AML-193 (cell line): ENCODE measurements at places on chromosomes 6 and 20.
A peak's percentile ranks its signal among the peaks of the same experiment; 100 is the strongest.

- DNase-seq = no peak
Measured at GRCh38 chr6:85749236-85749635, 106.5 kb upstream of the SYNCRIP start.

- DNase-seq = no peak
Measured at GRCh38 chr6:23587582-23587981, 538.4 kb upstream of the NRSN1 start.

DNA sequence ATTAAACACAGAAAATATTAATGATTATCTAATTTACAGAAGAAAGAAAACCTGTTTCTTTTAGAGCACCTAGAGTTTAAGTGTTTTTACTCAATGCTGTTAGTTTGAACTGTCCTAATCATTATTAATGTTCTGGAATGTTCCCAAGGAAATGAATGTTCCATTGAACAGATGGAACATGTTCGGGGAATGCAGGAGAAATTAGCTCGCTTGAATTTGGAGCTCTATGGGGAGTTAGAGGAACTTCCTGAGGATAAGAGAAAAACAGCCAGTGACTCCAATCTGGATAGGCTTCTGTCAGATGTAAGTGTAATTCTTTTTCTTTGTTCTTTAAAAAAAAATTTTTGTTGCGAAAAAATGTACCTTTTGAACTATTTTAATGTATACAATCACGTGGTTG lies 10.8 kb upstream of the ECT2L start:
- no peak for DNase-seq

- peak; percentile 60 for DNase-seq
Measured at GRCh38 chr6:125886021-125886420, 70.5 kb upstream of the HINT3 start.

DNA sequence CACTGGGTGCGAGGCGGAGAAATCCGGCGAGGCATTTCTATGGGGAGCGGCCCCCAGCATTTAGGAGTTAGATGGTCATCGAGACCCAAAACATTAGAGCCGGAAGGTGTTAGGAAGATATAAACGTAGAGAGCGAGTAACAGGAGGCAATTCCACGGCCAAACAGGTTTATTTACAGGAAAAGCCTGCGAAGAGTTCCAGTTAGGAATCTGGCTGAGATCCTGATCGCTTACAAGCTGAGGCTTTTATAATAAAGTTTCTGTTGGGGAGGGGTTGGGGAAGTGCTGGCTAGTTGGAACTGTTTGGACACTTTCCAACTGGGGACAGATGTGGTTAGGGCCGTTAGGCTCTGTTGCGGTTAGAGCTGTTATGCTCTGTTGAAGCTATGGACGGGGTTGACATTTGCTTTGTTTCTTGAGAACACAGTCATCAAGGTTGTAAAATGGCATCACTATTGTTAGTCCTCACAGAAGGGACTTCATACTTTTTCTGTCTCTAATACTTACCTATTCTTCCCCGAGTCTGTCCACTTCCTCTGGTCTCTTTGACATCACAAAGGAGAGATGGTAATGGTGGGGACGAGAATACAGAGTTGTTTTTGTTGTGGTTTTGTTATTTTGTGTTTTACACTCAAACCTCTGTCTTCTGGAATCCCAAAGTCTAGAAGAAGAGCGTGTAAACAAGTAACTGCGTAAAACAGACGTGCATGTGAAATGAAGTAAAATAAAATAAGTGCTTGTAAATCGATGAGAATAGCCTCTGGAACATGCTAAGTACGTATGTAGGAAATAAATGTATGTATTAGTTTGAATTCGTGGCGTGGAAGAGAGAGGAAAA lies 554 bp upstream of the ZSCAN31 start:
- peak; percentile 96 for DNase-seq

- DNase-seq = no peak
Measured at GRCh38 chr6:144350528-144350880, 65.4 kb downstream of the UTRN start.

- no peak for DNase-seq
Measured at GRCh38 chr6:17219098-17219497, 62.1 kb upstream of the RBM24 start.

DNA sequence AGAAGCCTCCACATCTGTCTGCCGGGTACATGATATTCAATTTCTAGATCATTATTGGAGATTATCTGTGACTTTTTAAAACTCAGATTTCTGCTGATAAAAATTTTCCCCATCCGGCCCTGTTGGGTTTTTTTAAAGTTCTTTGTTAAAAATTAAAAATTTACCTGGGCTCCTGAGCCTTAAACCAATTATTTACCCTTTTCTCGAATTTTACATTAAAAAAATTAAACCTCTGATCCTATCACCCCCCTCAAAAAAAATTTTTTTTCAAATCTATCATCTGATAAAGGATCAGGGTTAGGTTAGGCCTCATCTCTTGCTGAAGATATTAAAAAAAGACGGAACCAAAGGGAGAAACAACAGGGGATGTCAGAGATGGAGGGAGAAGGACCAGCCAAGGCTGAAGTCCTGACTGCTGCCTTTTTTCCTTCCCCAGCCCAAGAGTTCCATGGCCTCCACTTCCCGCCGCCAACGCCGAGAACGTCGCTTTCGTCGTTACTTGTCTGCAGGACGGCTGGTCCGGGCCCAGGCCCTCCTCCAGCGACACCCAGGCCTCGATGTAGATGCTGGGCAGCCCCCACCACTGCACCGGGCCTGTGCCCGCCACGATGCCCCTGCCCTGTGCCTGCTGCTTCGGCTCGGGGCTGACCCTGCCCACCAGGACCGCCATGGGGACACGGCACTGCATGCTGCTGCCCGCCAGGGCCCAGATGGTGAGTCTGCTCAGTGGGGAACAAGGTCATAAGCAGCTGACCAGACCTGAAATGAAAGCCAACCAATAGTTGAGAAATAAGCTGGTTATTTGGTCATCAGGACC lies 527 bp downstream of the NFKBIL1 start:
- no peak for DNase-seq

GRCh38 chr6:100216760-100217159 lies 222.7 kb upstream of the MCHR2 start:
- no peak for DNase-seq

DNA sequence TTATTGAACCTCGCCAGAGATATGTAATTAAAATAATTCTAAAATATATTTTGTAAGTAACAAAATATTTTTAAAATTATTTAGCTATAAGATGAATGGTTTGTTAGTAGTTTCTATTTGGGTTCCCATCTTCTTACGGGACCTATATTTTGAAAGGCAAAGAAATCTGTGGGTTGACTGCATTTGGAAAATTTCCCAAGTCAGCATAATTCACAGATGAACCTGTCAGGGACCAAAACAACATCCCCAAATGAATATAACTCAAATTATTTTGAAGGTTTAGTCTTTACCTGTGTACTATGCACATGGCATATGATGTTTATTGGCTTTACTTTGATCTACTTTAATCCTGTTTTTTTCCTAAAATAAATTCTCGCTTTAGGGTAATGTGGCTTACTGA lies 607.4 kb upstream of the JAG1 start:
- no peak for DNase-seq

- no peak for DNase-seq
Measured at GRCh38 chr6:143578054-143578453, 66.5 kb upstream of the FUCA2 start.

DNA sequence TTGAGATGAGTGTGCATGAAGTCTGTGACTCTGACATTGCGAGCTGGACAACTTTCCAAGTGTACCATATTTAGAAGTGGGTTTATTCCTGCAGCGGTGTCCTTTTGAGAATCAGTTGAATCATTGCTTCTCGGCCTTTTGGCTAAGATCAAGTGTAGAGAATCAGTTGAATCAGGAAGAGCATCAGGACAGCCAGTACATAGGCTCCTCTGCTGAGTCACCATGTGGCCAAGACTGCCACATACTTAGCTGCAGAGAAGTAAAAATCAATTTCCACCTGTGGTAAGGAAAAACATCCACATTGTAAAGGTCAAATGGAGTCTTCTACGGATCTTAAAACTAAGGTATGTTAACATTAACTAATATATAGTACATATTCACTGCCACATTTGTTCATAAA lies 428.4 kb upstream of the MARCKS start:
- no peak for DNase-seq

- DNase-seq = peak; percentile 59
Measured at GRCh38 chr20:23049201-23050075, at the start of gene THBD. Gene THBD, minus strand, starts transcription at chr20:23049672. Its CDS starts 168 bp downstream, at chr20:23049504.

- DNase-seq = no peak
Measured at GRCh38 chr6:3456898-3457709, at the start of gene SLC22A23. Gene SLC22A23, minus strand, starts transcription at chr6:3457050. Its CDS starts 491 bp downstream, at chr6:3456559.

DNA sequence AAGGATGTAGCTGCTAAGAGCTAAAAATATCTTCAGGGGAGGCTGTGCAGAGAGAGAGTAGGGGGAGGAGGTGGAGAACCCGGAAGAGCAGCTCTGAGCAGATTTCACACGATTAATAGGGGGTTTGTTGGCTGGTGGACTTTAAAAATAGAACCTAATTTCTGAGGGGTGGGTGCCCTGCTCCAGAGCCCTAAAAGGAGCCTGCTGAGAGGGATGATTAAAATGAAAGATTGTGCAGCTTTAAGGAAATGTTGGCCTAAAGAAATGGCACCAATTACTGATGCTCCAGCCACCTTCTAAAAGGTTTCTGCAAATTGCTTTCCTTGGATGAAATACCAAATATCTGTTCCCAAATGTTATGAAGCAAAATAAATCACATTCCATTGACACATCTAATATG lies 202.8 kb upstream of the BTBD3 start:
- no peak for DNase-seq
